Skin of body (tissue), 3 donors: ENCODE measurements at places on chromosomes 3 and 15.
A peak's percentile ranks its signal among the peaks of the same experiment; 100 is the strongest.

- no peak for DNase-seq
Observed at GRCh38 chr3:126927846-126928245, 55.1 kb upstream of the PLXNA1 start.

- peak; percentile 15 for DNase-seq
Observed at GRCh38 chr3:13657660-13658435, 108.9 kb downstream of the FBLN2 start.

DNA sequence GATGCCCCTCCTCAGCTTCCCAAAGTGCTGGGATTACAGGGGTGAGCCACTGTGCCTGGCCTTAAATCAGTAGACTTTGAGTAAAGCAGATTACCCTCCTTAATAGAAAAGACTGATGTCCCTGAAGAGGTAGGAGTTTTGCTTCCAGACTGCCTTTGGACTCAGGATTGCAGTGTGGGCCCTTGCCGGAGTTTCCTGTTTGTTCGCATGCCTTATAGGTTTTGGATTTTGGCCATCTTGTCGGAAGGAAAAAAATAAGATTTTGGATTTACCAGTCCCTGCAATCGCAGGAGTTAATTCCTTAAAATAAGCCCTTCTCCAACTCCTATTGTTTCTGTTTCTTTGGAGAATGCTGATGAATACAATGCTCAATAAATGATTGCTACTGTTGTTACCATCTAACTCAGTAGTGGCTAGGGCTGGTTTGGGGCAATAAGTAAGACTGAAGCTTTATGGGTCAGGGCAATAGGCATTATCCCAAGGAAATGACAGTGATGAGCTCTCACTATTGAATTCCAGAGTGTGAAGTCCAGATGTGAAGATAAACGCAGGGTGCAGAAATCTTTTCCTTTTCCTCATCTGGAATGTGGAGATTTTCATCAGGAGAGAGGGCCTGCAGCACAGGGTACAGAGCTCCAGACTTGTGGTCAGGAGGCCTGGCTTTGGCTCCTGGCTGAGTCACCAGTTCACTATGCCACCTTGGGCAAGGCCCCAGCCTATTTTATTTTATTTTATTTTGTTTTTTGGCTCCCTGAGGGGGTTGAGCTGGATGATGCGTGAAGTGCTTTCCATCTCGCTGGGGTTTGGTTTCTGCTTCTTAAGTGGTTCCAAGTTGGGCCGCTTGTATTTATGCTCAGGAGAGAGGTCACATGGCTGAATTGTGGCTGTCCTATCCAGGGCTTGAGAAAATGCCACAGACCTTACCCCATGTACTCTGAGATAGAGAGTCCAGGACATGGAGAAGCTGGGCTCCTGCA lies 25.3 kb downstream of the FOXL2 start:
- no peak for DNase-seq

GRCh38 chr3:188266562-188267274 lies 112.8 kb downstream of the LPP start:
- peak; percentile 77 for DNase-seq

GRCh38 chr3:97778152-97778551 lies 13.6 kb downstream of the ARL6 start:
- no peak for DNase-seq

DNA sequence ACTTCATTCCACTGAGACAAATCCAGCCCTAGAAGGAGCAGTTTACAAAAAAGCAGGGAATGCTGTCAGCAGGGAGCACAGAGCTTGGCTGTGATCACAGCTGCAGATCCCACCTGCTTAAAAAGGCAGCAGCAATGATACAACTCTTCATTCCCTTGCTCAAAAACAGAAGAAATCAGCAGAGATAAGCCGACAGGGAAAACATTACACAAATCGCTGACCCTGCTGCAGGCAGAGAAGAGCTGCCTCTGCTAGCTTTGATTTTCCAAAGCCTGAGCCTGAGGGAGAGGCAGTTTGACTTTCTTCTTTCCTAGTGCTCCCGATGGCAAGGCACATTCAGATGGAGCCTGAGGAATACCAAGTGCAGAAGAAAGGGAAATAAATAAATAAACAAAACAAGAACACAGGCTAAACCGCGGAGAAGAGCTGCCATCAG lies 80.2 kb downstream of the SHQ1 start:
- DNase-seq, result no peak

DNA sequence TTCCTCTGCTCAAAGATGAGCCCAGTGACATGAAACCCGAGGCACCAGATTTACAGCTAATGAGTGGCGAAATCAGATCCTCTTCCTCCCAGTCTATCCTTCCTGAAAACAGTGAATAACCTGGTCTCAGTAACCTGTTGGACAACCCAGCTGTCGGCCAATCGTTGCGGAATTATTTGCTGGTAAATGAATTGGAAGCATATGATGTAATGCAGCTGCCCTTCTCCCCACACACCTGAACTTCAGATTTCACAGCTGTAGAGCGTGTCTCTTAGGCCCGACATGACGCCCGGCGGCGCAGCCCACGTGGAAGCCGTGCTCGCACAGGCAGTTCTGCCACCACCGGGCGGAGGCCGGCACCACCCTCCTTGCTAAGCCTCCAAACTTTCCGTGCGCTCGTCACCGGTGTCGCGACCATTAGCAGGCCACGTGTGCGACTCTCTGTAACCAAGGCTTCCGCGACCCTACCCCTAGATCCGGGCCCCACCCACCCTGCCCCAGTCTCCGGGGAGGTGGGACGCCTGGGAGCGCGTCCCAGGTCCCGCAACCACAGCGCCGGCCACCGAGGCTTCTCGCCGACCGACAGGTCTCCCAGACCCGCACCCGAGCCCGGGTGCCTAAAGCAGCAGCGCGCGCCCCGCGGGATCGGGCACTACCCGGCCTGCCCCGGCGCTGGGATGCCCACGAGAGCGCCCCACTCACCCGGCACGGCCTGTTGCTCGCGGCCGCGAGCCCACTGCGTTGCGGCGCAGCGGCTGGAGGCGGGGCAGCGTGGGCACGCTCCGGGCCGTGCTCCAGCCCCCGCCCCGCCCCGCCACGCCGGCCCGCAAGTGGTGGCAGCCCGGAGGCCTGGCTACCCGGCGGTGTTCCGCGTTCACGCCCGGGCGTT lies at the start of gene RIOX2:
TSS of gene RIOX2 (minus strand) at position 753 of the 889 bp plus-strand sequence. CDS start 4,838 bp downstream, outside the sequence.
- DNase-seq, result peak; percentile 62

GRCh38 chr3:73072634-73073033 lies 11.2 kb downstream of the EBLN2 start:
- no peak for DNase-seq

GRCh38 chr15:90044916-90045371 lies 43.8 kb downstream of the ZNF710 start:
- no peak for DNase-seq

DNA sequence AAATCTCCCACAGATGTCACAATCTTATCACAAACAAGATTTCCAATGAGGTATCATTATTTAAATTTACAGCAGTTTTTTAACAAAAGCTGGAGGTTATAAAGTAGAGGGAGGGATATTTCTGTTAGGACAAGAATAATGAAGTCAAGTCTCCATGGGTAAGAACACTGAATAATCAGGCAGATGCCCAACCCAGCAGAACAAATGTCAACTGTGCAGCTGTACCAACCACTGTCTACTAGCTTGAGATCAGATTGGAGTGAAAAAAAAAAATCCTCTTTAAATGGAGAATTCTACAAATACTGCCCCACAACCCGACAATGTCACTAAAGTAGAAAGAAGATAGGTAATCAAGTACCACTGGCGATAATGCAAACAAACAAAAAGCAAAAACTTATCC lies 30.3 kb downstream of the DHX36 start:
- DNase-seq, result no peak

- peak; percentile 24 for DNase-seq
Observed at GRCh38 chr3:77042882-77043281, 3.0 kb downstream of the ROBO2 start.

DNA sequence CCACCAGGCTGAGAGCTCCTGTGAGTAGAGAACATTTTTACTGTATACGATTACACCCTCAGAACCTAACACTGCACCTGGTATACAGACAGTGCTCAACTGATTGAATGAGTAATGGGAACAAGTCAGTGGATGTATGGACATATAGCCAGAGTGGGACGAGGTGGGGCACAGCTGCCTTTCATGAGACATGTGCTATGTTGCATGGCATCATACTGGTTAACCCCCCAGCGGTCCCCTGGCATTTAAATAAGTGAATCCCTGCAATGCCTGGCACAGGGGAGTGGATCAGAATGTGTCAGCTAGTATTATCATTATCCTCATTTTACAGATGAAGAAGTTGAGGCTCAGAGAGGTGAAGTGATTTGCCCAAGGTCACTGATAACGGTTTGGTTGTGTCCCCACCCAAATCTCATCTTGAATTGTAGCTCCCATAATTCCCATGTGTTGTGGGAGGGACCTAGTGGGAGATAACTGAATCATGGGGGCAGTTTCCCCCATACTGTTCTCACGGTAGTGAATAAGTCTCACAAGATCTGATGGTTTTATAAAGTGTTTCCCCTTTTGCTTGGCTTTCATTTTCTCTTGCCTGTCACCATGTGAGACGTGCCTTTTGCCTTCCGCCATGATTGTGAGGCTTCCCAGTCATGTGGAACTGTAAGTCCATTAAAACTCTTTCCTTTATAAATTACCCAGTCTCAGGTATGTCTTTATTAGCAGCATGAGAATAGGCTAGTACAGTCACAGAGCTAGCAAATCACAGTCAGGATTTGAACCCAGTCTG lies 56.0 kb upstream of the ATP2B2 start:
- no peak for DNase-seq

DNA sequence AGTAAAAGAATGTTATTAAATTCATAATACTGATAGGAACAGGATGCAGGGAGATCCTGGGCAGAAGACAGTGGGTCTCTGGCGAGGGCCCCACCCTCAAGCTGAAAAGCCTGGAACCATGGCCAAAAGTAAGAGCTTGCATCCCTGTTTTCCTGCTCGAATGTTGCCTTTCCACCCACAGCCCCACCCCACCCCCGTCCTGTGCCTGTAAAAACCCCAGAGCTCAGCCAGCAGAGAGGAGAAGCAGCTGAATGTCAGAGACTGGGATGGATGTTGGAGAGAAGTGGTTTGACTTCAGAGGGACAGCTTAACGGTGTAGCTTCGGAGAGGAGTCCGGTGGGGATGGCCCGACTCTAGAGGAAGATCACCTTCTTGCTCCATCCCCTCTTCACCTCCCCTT lies 207.9 kb downstream of the ROBO2 start:
- no peak for DNase-seq

- DNase-seq, result no peak
Observed at GRCh38 chr3:45241206-45241605, 15.1 kb upstream of the TMEM158 start.

DNA sequence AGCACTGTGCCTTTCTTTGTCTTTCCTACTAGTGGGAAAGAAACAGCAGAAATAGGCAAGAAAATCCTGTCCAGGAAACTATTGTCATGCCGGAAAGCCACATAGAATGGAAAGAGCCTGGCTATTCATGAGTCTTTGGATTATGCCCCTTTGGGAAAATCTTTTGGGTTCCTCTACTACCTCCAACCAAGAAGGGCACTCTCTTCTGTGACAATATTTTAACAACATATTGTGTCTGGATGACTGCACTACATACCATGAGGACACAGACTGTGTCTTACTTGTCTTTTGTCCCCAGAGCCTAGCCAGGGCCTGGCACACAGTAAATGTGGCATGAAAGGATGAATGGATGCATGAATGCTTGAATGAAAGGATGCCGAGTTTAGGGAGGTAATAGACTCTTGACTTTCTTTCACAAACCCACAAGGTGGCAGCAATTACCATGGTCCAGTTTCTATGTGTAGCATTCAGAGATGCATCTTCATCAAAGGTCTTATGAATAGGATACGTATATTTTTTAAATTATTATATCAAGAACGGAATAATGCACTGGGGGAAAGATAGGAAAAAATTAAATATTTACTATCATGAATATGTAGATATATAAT lies 30.3 kb downstream of the ARL14 start:
- peak; percentile 17 for DNase-seq
